ENCODE measurements at places on chromosomes 5 and 9. TPM values are rescaled to one million over a fixed set of nuclear protein-coding genes. Genes with fewer than 3 reads are reported as not detected.

Gene CFAP90
- not detected for total RNA-seq

Gene CNTNAP3B
- 6.8 TPM for total RNA-seq

Gene SURF6
- 13.0 TPM for total RNA-seq

Gene GPR151
- total RNA-seq: not detected

Gene CDKN2B
- total RNA-seq: 2.0 TPM

All from melanocyte of skin (primary cell).